ENCODE measurements at places on chromosomes 13 and 19.

DNA sequence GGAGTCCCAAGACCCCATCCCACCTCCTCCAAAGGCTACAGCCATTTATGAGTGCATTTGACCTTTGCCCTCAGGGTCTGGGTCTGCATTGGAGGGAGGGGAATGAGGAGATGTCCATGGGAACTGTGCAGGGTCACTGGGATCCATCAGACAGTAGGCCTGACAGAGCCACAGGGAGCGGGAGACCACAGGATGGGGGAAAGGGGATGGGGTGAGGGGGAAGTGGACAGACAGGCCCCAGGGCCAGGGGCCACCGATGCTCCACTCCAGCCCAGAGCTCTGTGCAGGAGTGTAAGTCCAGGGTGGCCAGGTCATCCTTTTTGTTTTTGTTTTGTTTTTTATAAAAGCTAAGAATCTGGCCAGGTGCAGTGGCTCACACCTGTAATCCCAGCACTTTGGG, 82.5 kb downstream of the CHST8 start:
- no peak overlapping the region for H3K27ac ChIP-seq
- H3K36me3 ChIP-seq, result no peaks in the 10 kb centered on the region
- H3K4me1 ChIP-seq, result no peaks in the 10 kb centered on the region
- H3K27me3 ChIP-seq, result peaks cover 6% of the 10 kb centered on the region

DNA sequence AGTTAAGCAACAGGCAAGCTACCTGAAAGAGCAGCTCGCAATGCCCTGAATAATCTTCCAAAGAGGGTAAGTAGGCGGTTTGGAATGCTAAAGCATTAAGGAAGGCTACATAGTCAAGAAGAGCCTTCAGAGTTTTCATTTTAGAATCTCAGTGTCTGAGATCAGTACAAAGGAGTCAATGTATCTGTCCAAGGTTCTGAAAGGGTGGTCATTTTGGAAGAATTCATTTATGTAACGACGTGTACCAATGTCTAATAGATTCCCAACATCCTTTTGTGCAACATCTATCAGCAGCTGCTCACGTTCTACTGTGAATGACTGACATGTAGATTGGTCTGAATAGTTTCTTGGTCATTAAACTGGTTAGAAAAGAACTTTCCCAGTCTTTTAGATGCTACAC, 15.2 kb downstream of the ZNF665 start:
- H3K4me1 ChIP-seq, result peaks cover under 1% of the 10 kb centered on the region
- no peak for DNase-seq
- peaks cover 82% of the 10 kb centered on the region for H3K36me3 ChIP-seq
- no peak overlapping the region for H3K27ac ChIP-seq
- H3K27me3 ChIP-seq, result no peaks in the 10 kb centered on the region

GRCh38 chr13:75368167-75368566, 113.8 kb downstream of the TBC1D4 start:
- no peak overlapping the region for H3K27ac ChIP-seq
- H3K36me3 ChIP-seq, result no peaks in the 10 kb centered on the region
- peaks cover 18% of the 10 kb centered on the region for H3K4me1 ChIP-seq
- H3K27me3 ChIP-seq, result no peaks in the 10 kb centered on the region
- DNase-seq, result no peak

DNA sequence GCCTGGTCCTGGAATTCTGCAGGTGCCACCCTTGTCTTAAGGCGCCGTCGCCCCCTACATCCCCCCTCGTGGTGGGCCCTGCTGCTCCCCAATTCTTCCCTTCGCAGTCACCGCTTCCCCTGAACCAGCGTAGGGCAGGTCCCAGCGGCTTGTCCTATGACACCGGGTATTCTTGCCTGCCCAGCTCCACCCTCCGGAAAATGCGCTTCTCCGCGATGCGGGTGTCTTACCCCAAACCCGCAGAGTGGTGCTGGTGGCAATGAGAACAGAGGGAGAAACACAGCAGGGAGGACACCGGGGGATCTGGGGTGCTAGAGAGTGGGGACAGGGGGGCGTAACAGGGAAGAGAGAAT, 9.0 kb downstream of the ZNF808 start:
- H3K4me3 ChIP-seq, result peak overlapping the region; percentile 87
- H3K36me3 ChIP-seq, result peaks cover 39% of the 10 kb centered on the region
- no peaks in the 10 kb centered on the region for H3K27me3 ChIP-seq
- peaks cover 45% of the 10 kb centered on the region for H3K4me1 ChIP-seq
- H3K27ac ChIP-seq, result peak overlapping the region; percentile 94

GRCh38 chr13:76816394-76816793, 69.8 kb downstream of the KCTD12 start:
- H3K4me3 ChIP-seq, result no peak overlapping the region

DNA sequence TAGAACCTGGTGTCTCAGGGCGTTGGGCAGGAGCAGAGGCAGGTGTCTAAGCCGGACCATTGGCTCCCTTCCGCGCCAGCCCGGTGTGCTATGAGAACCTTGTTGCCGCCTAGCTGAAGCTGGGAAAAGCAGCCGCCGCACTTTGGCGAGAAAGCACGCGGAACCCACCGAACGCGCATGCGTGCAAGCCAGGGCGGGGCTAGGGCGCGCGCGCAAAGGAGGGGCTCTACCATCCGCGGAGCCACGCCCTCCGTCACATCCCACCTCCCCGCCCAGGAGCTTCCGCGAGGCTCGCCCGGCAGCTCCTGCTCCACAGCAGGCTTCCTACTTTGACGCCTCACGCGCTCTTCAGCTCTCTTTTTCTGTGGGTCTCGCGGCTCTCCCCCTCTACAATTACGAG, 51.3 kb downstream of the WDR87 start:
- H3K27ac ChIP-seq, result no peak overlapping the region
- peak overlapping the region; percentile 30 for H3K4me3 ChIP-seq
- H3K27me3 ChIP-seq, result peaks cover 5% of the 10 kb centered on the region
- DNase-seq, result peak; percentile 34
- H3K4me1 ChIP-seq, result no peaks in the 10 kb centered on the region

DNA sequence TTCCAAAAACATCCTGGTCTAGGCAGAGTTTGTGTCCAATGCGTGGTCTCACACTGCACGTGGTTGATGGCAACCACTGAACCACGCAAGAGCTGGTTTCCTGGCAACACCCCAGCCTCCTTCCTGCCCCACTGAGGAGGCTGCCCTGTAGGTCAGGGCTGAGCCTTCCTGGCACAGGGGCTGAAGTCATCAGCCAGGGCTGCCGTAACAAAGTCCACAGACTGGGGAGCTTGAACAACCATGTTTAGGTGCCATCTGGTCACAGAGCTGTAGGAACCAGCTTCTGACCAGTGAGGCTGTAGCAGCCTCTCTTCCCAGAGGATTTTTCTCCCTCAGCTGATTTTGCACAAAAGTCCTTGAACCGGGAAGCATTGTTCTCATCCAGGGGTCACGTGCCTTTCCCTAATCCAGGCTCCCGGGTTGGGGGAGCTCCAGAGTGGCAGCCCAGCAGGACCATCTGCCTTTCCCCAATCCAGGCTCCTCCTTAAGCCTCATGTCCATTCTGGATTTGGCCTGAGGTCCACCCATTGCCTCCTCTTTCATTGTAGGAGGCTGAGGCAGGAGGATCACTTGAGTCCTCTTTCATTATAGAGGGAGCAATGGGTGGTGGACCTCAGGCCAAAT, 53.9 kb downstream of the CHST8 start:
- H3K27ac ChIP-seq, result no peak overlapping the region
- H3K36me3 ChIP-seq, result no peaks in the 10 kb centered on the region
- no peak overlapping the region for H3K4me3 ChIP-seq
- DNase-seq, result no peak
- H3K27me3 ChIP-seq, result peaks cover 17% of the 10 kb centered on the region
- no peaks in the 10 kb centered on the region for H3K4me1 ChIP-seq

- DNase-seq, result no peak
- H3K4me1 ChIP-seq, result peaks cover 18% of the 10 kb centered on the region
- no peaks in the 10 kb centered on the region for H3K36me3 ChIP-seq
- H3K27me3 ChIP-seq, result peaks cover 73% of the 10 kb centered on the region
- no peak overlapping the region for H3K4me3 ChIP-seq
Measured at GRCh38 chr13:110422913-110423688, 116.0 kb downstream of the COL4A2 start.

- no peak overlapping the region for H3K27ac ChIP-seq
- no peak overlapping the region for H3K4me3 ChIP-seq
Measured at GRCh38 chr19:44303320-44303719, 1.5 kb downstream of the ZNF235 start.

DNA sequence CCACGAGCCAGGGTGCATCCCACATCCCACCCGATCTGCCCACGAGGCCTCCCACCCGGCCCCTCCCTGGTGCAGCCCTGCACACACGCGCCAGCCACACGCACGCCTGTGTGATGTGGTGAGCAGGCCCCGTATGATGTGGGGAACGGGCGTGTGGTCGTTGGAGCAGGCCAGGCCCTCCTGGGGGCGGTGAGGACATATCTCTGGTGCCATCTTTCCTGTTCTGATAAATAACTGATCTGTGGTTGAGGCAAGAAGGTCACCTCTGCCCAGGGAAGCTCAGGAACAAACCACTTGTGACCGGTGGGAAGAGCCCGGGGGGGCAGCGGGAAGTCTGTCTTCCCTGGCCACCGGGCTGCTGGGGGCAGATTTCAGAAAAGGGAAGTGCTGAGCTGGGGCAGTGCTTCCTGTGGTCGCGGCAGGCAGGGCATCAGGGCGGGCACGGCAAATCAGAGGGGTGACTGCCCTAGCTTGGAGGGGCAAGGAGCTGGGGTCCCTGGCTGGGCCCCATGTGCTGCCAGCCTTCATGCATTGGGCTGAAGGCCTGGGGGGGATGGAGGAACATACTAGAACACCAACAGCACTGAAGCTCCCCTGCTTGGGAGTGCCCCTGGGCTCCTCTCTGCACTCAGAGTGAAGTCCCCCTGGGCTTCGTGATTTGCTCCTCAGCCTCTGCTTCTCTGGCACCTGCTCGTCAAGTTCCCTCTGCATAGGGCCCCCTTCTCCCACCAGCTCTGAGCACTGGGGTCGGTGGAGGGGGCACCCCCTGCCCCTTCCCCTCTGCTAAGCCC, 35.2 kb upstream of the SLC7A10 start:
- no peak overlapping the region for H3K4me3 ChIP-seq
- peaks cover 16% of the 10 kb centered on the region for H3K4me1 ChIP-seq
- no peak for DNase-seq
- peaks cover 44% of the 10 kb centered on the region for H3K27me3 ChIP-seq

GRCh38 chr13:112910016-112910415, 59.0 kb upstream of the MCF2L start:
- H3K27ac ChIP-seq, result no peak overlapping the region
- no peak for DNase-seq
- no peaks in the 10 kb centered on the region for H3K27me3 ChIP-seq
- peaks cover 10% of the 10 kb centered on the region for H3K36me3 ChIP-seq

DNA sequence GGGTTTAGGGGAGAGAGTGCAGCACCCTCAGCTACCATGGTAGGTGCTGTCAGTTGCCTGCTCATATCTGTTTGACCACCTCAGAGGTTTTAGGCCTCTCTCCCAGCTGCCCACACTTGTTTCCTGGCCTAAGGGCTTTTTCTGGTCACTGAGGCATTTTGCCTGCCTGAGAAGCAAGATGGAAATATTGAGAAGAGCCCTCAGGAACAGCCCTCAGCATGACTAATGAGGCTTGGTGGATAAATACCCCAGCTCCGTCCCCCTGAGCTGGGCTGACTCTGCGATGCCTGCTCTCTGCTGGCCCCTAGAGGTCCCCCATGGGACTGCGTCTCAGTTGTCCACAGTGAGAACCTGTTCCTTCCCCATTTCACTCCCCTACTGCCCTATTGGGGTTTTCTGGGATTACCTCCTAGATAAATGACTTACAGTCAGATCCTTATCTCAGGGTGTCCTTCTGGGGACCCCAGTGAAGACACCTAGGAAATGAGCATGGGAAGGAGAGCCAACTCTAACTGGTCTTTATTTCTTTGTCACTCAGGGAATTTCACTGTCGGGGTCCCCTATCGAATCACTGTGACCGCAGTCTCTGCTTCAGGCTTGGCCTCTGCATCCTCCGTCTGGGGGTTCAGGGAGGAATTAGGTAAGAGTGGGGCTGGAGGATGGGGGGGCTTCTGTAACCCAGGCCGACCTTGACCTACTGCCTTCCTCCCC, 13.3 kb downstream of the PALM3 start:
- DNase-seq, result peak; percentile 33
- no peak overlapping the region for H3K4me3 ChIP-seq
- H3K36me3 ChIP-seq, result peaks cover 54% of the 10 kb centered on the region
- no peaks in the 10 kb centered on the region for H3K27me3 ChIP-seq

- no peak for DNase-seq
- no peaks in the 10 kb centered on the region for H3K4me1 ChIP-seq
- H3K4me3 ChIP-seq, result no peak overlapping the region
Measured at GRCh38 chr13:110047496-110047895, 259.5 kb downstream of the COL4A1 start.

DNA sequence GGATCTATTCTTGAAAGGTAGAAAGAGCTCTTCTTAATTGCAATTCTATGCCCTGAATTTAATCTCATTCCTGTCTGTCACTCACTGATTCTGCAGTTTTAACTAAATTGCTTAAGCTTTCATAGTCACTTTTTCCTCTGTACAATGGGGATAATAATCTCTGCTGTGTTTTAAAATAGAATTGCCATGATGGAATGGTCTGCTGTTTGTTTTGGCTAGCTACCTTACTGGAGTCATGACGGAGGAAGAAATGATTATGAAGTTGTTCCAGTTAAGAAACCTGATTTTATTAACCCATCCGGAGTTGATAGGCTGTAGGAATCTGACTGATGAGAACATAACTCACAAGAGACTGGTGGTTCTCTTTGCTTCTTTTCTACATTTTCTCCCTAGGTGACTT, 54.9 kb upstream of the ITM2B start:
- H3K4me3 ChIP-seq, result no peak overlapping the region
- H3K27me3 ChIP-seq, result no peaks in the 10 kb centered on the region
- no peak overlapping the region for H3K27ac ChIP-seq
- H3K36me3 ChIP-seq, result peaks cover 3% of the 10 kb centered on the region
- H3K4me1 ChIP-seq, result peaks cover 20% of the 10 kb centered on the region

GRCh38 chr13:25453850-25454365, 82.1 kb downstream of the ATP8A2 start:
- no peak for DNase-seq
- peaks cover 4% of the 10 kb centered on the region for H3K27me3 ChIP-seq
- no peaks in the 10 kb centered on the region for H3K36me3 ChIP-seq
- no peak overlapping the region for H3K4me3 ChIP-seq

GRCh38 chr19:56084835-56085536, 36.1 kb downstream of the ZNF787 start:
- peak overlapping the region; percentile 4 for H3K4me3 ChIP-seq
- H3K36me3 ChIP-seq, result peaks cover 29% of the 10 kb centered on the region
- no peaks in the 10 kb centered on the region for H3K27me3 ChIP-seq
- H3K27ac ChIP-seq, result peak overlapping the region; percentile 82

- H3K4me3 ChIP-seq, result no peak overlapping the region
- DNase-seq, result no peak
- no peaks in the 10 kb centered on the region for H3K36me3 ChIP-seq
- no peaks in the 10 kb centered on the region for H3K27me3 ChIP-seq
- no peak overlapping the region for H3K27ac ChIP-seq
Measured at GRCh38 chr13:32139251-32139650, 107.7 kb downstream of the FRY start.

GRCh38 chr13:110921209-110921608, 6.3 kb upstream of the ANKRD10 start:
- H3K4me3 ChIP-seq, result peak overlapping the region; percentile 21
- peaks cover 67% of the 10 kb centered on the region for H3K4me1 ChIP-seq
- peak overlapping the region; percentile 85 for H3K27ac ChIP-seq
- peaks cover 14% of the 10 kb centered on the region for H3K36me3 ChIP-seq
- peaks cover 17% of the 10 kb centered on the region for H3K27me3 ChIP-seq

- H3K36me3 ChIP-seq, result peaks cover 13% of the 10 kb centered on the region
- no peak overlapping the region for H3K4me3 ChIP-seq
- no peak for DNase-seq
- H3K27me3 ChIP-seq, result no peaks in the 10 kb centered on the region
- H3K27ac ChIP-seq, result peak overlapping the region; percentile 40
Measured at GRCh38 chr13:22110368-22110767, 439.5 kb downstream of the FGF9 start.

Data from stimulated activated naive B cell treated with anti-CD40 and anti-IgM and Interleukin-4, amounts not matched to agents 10 μg/mL and 1 μg/mL and 100 μg/mL, for 72 hours (primary cell).